Cortex of kidney (tissue), 1 donor: ENCODE measurements at places on chromosomes 11 and 22.

DNA sequence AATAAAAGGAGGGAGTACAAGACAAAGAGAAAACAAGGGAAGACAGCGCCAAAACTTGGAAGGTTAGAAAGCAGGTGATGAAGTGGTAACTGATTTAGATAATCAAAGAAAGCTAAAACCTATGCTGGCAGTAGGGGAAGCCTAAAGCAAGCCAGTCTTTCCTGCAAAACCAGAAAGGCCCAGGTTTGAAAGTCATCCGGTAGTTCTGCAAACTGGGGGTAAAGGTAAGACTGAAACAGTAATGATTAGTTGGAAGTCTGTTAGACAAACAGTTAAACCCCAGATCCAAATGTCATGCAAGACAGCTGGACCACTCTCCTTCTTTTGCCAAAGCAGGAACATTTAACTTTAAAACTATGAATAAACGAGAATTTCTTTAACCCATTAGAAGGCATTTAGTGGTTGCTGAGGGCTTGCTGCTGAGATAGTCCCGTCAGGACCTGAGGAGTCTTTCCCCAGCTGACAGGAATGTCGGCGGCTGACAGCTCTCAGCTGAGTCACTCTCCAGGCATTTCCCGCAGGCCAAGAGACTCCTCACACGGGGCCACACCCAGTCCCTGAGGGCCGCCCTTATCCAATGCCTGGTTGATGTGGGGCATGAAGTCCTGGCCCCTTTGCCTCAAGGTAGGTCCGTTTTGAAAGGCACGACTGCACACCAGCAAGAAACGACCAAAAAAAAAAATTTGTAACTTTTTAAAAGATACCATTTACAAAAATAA is 36.3 kb upstream of the CFAP300 start:
- DNase-seq, result no peak

DNA sequence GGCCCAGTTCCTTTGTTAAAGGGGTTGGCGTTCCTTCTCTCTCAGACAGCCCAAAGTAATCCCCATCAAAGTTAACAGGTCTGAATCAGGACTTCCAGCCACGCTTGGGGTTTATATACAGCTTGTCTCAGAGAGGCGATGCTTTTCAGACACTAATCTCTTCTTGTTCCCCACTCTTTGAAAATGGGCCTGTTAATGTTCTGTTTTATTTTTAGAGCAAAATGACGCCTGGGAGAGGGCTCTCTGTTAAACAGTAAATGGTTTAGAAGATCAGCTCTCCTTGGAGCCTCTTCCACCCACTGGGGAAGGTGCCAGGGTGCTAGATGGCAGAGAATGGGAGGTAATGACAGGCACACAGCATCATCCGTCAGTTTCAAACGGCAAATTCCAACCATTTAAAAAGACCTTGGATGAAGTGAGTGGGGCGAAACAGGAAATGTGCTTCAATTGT is 235.9 kb upstream of the NARS2 start:
- no peak for DNase-seq

- DNase-seq, result no peak
Observed at GRCh38 chr11:68167474-68167873, 45.6 kb downstream of the KMT5B start.

- DNase-seq, result no peak
Observed at GRCh38 chr11:63510360-63511047, 4.6 kb downstream of the LGALS12 start.

- DNase-seq, result no peak
Observed at GRCh38 chr11:46389450-46390330, 1.9 kb downstream of the CHRM4 start.

DNA sequence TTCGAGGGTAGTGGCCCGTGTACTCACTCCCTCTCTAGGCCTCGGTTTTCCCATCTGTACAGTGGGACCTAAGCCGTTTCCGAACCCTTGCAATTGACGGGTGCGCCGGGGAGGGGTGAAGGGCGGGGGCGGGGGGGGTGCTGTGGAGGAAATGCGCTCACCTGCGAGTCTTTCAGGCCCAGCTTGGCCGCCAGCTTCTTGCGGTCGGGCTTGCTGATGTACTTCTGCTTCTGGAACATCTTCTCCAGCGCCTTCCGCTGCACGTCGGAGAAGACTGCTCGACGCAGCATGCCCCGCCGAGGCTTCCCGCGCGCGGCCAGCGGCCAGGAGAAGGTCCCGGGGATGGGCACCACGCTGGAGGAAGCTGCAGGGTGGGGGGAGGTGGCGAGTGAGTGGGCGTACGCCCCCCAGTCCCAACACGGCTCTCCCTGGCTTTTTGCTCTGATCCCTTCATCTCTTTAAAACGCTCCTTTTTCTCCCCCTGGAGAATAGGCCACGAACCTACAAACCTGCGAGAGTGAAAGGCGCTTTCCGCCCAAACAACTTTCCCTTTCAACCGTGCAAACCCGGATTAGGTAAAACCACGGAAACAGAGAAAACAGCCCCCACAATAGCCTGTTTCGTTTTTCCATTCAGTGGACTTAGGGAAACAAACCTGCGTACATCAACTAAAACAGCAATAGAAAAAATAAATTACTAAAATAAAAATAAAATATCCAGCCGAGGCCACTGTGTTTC is 3.2 kb downstream of the DBX1 start:
- no peak for DNase-seq
